ENCODE measurements at places on chromosomes 11 and 22. TPM values are rescaled to one million over a fixed set of nuclear protein-coding genes. Genes with fewer than 3 reads are reported as not detected.

Gene UCP2
- polyA plus RNA-seq: 75.3 TPM

Gene OR51S1
- polyA plus RNA-seq: not detected

Gene RIMBP3B
- polyA plus RNA-seq: 0.07 TPM

Gene OR51B5
- polyA plus RNA-seq: 0.34 TPM

Gene RIMBP3C
- polyA plus RNA-seq: 0.37 TPM

Gene SORL1
- polyA plus RNA-seq: 44.8 TPM

Gene IGF2
- polyA plus RNA-seq: 884 TPM

Gene OR10D3
- polyA plus RNA-seq: not detected

Gene TYR
- polyA plus RNA-seq: 0.15 TPM

DNA sequence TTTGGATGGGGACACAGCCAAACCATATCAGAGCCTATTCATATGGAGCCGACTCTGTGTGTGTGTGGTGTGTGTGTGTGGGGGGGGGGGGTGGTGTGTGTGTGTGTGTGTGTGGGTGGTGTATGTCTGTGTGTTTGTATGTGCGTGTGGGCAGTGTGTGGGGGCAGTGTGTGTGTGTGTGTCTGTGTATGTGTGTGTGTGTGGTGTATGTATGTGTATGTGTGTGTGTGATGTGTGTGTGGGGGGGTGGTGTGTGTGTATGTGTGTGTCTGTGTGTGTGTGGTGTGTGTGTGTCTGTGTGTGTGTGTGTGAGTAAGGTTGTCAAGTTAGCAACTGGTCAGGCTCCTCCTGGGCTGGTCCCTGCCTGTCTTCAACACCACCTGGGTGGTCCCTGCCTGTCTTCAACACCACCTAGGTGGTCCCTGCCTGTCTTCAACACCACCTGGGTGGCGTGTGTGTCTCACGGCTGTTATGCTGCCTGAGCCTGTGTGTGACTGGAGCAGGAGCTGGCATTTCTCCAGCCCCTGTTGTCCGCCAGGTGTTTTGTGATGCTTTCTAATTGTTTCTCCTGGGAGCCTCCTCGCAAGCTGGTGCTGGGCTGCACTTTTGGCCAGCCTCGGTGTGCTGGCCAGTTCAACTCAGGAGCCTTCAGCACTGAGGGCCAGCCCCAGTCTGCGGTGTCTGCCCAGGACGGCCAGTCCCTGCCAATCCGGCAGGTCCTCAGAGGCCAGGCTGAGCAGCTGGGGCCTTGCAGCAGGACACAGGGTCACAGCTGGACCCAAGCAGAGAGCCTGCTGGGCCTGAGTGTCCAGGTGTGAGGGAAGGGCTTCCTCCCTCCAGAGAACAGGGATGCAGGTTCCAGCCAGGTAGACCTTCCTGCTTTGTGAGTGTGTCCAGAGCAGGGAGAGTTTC lies 21.5 kb upstream of the PVALB start:
- DNase-seq: no peak

DNA sequence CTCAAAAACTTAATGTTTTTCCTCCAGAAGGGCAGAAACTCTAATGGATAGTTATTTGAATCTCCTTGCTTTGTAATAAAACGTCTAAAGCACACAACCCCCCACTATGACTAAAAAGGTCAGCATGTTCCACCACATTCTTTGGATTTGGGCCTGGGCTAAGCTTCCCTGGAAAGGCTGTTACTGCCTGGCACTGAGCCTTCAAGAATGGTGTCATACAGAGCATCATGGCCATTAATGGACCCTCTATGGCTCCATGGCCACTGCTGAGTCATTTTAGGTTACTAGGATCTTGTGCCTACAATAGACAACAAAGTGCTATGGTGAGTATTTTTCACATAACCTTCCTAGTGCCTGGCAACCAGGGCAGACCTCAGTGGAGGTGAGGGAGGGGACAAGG lies 242.6 kb upstream of the FAT3 start:
- no peak for DNase-seq

DNA sequence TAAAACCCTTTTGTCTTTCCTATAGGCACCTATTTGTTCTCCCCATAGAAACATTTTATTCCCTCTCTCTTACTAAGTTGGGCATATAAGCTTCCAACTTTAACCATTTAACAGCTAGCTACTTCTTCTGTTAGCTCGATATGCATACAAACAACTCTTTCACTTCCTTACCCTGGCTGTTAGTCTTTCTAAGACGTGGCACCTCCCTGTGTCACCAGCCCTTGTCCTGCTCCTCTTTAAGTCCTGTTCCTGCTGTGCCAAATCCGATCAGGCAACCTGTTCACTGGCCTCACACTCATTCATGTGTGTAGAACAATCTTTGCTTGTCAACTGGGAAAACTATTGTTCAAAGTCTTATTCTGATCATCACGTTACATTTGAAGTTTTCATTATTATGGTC lies 1376.1 kb upstream of the TENM4 start:
- DNase-seq: no peak

DNA sequence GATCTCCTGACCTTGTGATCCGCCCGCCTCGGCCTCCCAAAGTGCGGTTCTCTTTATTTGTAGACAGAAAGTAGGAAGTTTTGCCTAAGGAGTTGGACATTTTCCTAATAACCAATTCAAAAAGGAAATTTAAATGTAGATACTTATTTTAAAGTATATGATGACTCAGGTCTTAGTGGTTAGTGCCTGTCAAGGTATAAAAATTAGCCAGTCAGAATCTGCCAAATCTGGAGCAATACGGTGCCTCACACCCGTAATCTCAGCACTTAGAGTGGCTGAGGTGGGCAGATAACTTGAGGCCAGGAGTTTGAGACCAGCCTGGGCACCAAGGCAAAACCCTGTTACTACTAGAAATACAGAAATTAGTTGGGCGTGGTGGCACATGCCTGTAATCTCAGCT lies 86.7 kb upstream of the RASSF10 start:
- no peak for DNase-seq

- DNase-seq: peak; percentile 87
These were observed at the start of gene DENND6B for GRCh38 chr22:50326956-50327710. Gene DENND6B, minus strand, starts transcription at chr22:50327012. Its CDS starts 24 bp downstream, at chr22:50326988.

DNA sequence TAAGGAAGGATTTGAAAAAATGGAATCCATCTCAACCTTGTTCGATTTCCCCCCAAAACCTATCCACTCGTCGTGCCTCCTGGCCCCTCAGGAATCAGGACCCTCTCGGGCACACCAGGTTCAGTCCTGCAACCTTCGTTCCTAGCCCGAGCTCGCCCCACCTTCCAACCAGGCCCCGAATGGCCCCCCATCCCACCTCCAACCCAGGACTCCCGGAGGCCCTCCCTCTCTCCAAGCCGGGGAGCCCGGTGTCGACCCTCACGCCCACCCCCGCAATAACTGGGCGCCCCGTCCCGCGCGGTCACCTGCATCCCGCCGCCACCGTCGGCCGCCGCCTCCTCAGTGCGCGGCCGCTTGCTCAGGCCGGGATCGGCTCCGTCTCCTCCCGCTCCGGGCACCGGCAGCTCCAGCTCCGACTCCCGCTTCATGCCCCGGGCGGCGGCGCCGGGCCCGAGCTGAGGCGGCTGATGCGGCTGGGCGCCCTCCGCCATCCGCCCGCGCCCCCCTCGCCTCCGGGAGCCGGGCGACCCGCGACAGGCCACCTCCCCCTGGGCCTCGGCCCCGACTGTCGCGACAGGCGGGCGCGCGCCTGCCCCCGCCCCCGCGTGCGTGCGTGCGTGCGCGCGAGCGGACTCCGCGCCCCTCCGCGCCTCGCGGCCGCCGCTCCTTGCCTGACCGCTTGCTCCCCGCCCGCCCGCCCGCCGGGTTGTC lies 534 bp downstream of the RBFOX2 start:
- DNase-seq: no peak

GRCh38 chr11:18172666-18173065 lies at the start of gene MRGPRX4:
Gene MRGPRX4, plus strand, starts transcription at chr11:18172837. Its CDS starts 420 bp downstream, at chr11:18173257.
- no peak for DNase-seq

DNA sequence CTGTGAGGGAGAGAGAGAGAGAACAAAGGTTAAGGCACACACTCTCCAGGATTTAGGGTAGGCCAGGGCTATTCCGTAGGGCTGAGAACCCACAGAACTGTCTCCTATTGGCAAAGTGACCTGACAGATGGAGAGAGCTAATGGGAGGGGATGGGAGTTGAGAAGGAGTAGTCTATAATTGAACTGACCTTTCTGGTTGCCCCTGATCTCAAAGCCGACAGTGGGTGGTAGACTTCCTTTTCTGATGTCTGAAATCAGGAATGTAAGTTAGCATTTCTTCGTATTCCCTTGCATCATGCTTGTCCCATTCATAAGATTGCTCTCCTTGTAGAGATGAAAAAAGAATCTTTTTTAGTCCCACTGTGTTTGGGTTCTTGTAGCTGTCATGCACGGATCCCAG lies 210.1 kb downstream of the NTM start:
- no peak for DNase-seq

- no peak for DNase-seq
These were observed 61.5 kb downstream of the MYEOV start for GRCh38 chr11:69355346-69355940.

DNA sequence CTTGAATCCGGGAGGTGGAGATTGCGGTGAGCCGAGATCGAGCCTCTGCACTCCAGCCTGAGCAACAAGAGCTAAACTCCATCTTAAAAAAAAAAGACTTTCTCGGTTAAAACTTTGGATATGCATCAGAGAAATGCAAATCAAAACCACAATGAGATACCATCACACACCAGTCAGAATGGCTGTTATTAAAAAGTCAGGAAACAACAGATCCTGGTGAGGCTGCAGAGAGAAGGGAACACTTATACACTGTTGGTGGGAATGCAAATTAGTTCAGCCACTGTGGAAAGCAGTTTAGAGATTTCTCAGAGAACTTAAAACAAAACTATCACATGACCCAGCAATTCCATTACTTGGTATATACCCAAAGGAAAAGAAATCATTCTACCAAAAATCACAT lies 619.4 kb upstream of the KIRREL3 start:
- DNase-seq: no peak

DNA sequence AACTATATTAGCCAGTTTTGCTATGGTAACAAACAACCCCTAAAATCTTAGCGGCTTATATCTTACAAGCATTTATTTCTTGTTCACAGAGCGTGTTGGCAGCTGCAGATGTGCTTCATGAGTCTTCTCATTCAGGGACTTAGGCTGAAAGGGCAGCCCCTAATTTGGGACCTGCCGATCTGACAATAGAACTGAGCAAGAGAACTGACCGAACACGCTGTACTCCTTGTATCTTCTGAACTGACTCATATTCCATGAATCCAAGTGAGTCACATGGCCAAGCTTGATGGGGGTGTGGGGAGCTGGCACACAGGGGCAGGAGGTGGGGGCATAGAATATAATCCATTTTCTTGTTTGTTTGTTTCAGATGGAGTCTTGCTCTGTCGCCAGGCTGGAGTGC lies 481.7 kb upstream of the CADM1 start:
- DNase-seq: no peak

DNA sequence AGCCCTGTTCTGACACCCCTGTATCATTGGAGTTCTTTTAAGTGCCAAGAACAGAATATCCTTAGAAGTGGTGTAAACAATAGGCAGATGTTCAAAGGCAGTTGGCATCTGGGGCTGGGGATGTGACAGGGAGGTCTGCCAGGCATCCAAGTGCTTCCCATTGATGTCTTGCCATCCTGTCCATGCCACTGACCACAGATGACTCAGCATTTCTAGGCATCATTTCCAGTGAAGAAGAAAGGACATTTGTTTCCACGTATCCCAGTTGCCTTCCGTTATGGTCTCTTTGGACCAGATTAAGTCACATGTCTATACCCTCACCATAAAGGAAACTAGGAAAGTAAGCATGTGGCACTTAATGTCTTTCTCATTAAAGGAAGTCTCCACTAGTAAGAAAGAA lies 76.7 kb upstream of the BARX2 start:
- DNase-seq: no peak

- DNase-seq: no peak
These were observed 89.1 kb upstream of the ARHGAP20 start for GRCh38 chr11:110801328-110801727.

- no peak for DNase-seq
These were observed 18.0 kb upstream of the VPREB1 start for GRCh38 chr22:22226448-22227187.

DNA sequence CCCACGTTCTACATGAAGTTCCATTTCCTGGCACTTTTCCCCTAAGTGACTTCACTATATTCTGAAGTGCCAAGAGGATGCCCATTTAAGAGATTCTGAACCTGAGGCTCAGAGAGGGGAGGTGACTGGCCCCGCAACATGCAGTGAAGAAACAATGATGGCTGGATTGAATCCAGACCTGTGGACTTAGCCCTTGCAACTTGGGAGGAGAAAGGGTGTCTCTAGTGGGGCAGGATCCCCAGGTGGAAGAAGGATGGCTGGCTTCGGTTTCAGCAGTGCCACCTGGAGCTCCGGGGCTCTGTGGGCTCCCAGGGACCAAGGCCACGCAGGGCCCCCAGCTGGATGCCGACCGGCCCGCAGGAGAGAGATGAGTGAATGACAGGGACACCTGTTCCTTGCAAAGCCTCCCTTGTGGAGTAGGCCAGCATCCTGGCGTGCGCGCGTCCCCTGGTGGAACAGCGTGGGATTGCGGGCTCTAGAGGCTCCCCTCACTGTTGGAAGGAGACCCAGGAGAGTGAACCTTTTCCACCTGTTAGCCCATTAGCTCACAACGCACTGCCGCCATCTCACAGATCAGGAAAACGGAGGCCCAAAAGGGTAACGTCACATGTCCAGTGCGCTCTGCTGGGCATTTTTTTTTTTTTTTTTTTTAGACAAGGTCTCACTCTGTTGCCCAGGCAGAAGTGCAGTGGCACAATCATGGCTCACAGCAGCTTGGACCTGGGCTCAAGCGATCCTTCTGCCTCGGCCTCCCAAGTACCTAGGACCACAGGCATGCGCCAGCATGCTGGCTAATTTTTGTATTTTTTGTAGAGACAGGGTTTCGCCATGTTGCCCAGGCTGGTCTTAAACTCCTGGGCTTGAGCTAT lies 104.7 kb downstream of the KIAA1671 start:
- DNase-seq: peak; percentile 43

DNA sequence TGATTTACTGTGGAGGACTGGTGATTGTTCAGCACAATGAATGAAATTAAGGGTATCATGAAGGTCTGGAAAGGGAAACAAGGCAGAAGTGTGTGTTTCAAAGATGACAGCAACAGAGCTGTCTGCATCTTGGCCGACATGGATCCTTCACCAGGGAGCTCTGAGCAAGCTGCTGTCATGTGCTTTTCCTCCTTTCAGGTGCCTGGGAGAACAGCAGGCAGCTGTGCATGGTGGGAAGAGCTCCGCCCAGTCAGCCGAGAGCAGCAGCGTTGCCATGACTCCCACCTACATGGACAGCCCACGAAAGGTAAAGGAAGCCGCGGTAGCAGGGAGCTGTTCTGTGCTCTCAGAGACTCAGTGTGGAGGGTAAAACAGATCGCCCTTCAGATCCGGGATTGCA lies 87.1 kb upstream of the YWHAH start:
- DNase-seq: peak; percentile 73
